ENCODE measurements at places on chromosomes 16 and 17. TPM values are rescaled to one million over a fixed set of nuclear protein-coding genes. Genes with fewer than 3 reads are reported as not detected.

KRTAP4-6 gene
- not detected for total RNA-seq

- DNase-seq: no peak
Measured at GRCh38 chr17:69331756-69332155, 4.8 kb upstream of the ABCA5 start.

GRCh38 chr17:8417806-8418205 is 17.9 kb upstream of the NDEL1 start:
- no peak for DNase-seq

DNA sequence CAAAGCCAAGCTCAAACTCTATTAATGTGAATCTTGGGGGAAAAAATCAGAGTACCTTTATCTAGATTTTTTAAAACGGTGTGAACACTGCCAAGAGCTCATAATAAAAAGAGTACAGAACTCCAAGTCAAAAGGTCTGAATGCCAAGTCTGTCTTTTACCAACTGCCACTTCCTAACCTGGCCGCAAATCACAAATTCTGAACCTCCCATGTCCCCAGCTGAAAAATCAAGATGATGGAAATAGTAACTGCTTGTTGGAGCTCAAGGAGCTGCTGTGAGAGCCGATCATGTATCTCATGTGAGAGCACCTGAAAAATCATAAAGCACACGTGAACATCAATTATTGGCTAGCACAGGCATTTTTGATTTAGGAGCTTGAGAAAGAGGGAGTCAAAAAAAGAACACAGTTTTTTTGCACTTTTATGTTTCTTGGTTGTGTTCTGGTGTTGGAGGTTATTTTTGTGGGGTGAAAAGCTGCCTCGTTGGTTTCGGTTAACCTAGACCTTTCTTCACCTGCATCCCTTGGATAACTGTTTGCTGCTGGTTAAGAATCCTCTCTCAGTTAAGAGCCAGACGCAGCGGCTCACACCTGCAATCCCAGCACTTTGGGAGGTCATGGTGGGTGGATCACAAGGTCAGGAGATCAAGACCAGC is 50.5 kb downstream of the GAS7 start:
- DNase-seq: no peak

PLXDC1 gene
- total RNA-seq: 17.9 TPM

SLC2A4 gene
- not detected for total RNA-seq

MMP25 gene
- 49.3 TPM for total RNA-seq

GRCh38 chr17:80997424-80998117 is 5.9 kb downstream of the CHMP6 start:
- DNase-seq: no peak

DNA sequence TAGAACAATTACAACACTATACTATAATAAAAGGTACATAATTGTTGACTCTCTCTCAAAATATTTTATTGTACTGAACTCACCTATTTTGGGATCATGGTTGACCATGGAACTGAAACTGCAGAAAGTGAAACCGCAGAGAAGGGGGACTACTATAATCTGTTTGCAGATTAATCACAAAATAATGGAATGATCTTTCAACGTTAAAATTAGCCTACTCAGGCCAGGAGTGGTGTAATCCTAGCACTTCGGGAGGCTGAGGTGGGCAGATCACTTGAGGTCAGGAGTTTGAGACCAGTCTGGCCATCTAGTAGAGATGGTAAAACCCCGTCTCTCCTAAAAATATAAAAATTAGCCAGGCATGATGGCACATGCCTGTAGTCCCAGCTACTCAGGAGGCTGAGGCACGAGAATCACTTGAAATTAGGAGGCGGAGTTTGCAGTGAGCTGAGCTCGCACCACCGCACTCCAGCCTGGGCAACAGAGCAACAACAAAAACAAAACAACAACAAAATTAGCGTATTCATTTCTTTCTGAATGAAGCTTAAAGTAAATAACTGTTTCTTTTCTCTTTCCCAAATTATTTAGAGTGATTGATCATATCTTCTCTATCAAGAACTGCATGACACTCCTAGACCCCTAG is 45.6 kb downstream of the IKZF3 start:
- no peak for DNase-seq

- DNase-seq: no peak
Measured at GRCh38 chr16:19396555-19397011, 21.1 kb upstream of the TMC5 start.

- DNase-seq: no peak
Measured at GRCh38 chr16:27474921-27475320, 72.9 kb downstream of the IL21R start.

- no peak for DNase-seq
Measured at GRCh38 chr16:52069866-52070265, 477.1 kb downstream of the TOX3 start.

ACSM2A gene
- total RNA-seq: not detected

- no peak for DNase-seq
Measured at GRCh38 chr16:19518388-19518787, 3.5 kb downstream of the GDE1 start.

GRCh38 chr17:83119987-83120864 is 40.8 kb downstream of the METRNL start:
- DNase-seq: peak; percentile 55

DNA sequence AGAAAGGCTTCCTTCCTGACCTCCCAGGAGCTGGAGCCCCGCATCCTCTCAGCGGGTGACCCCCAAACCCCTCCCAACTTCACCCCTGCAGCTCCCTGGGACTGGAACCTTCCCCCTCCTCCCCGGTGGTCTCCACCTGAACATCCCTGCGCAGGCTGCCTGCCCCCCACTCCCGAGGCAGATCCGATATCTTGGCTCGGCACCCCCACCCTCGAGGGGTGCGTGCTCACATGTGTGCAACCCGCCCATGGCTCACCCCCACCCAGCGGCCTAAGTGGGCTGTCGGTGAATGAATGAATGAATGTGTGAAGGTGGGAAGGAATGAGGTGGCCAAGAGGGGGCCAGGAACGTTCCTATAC is 39.7 kb downstream of the SLC7A5 start:
- DNase-seq: no peak

GRCh38 chr16:89582614-89583196 is 7.1 kb downstream of the CPNE7 start:
- no peak for DNase-seq

AARSD1 gene
- 39.9 TPM for total RNA-seq

DNA sequence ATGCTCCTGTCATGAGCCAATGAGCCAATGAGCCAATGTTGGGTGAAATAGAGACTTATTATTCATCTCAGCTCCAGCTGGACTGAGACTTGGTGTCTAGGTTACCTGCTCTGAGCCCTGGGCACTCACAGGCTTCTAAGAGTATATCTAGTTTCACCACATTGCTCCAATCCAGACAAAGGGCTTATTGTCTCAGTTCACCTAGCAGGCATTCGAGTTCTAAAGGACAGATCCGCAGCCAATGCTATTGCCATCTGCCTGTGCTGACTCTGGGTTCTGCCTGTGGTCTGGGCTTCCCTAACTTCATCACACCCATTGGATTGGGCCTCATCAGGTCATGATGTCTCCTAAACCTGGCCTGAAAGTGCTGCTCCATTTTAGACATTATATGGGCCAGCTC is 66.1 kb upstream of the HS3ST4 start:
- DNase-seq: no peak

Data from activated naive CD8-positive, alpha-beta T cell treated with anti-CD3 and anti-CD28 coated beads, Interleukin-2, amount 10 ng/mL, durations not matched to agents 7 days and 5 days (primary cell).